T-helper 9 cell (primary cell): ENCODE measurements at places on chromosomes 16 and 17.

- DNase-seq = no peak
Observed at GRCh38 chr16:80198311-80199299, 342.2 kb upstream of the DYNLRB2 start.

DNA sequence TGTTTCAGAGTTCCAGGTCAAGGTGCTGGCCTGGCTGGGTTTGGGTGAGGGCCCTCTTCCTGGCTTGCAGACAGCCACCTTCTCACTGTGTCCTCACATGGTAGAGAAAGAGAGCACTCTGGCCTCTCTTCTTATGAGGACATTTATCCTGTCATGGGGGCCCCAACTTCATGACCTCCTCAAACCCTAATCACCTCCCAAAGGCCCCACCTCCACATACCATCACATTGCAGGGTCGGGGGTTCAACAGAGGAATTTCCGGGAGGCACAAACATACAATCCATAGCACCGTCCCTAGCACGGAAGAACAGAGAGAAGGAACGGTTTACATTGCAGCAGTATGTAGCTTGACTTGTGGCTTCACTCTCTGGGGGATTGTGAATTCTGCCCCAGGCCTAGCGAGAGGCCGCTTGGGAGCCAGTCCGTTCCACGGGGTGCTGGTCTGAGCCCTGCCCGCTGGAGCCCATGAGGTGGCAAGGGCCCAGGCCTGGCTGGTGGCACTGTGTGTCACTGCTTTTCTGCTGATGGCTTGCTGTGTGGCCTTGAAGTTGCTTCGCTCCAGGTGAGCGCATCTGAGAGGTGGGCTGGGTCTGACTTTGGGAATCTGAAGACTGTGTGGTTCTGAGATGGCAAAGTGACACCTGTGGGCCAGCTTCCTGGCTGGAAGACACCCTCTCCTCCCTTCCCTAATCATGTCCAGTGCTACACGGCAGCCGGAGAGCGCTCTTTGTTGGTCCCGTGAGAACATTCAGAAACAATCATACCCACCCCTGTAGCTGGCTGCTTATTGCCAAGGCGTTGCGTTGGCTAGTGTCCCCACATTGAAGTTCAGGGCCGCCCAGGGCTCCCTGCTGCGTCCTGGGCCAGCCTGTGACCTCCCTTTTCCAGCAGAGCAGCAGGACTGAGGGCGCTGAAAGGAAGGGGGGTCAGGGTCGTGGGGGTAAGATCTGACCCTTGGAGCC is 98.3 kb downstream of the CMIP start:
- DNase-seq = no peak

DNA sequence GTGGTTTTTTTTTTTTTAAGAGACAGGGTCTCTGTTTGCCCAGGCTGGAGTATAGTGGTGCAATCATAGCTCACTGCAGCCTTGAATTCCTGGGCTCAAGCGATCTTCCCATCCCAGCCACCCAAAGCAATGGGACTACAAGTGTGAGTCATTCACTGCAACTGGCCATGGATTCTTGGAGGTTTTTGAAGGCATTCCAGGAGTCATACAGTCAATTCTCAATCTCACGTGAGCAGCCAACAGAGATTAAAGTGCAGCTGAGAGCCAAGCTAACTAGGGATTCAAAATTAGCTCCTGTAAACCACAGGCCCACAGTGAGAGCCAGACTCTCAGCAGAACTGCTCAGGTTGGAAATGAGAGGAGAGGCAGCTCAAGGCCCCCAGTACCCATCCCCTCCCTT is 30.2 kb downstream of the XPO6 start:
- DNase-seq = no peak

DNA sequence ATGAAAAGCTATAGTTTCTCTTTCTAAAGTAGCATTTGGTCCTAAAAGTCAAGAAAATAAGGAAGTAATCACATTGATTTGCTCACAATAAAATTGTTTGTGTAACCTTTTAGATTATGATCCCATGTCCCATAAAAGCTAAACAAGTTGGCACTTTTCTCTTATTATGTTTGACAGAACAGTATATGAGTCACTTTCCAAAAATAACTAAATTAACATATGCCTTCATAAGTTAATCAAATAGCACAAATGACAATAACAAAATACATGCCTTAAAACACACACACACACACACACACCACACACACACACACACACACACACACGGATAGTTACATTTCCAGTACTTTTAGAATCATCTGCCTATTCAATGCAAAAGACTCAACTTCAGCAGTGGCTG is 2.8 kb downstream of the MED13 start:
- DNase-seq = no peak

- DNase-seq = no peak
Observed at GRCh38 chr17:62627219-62627903, at the start of gene MRC2. MRC2 (plus strand) TSS chr17:62627670; CDS start chr17:62627803, 133 bp downstream.

DNA sequence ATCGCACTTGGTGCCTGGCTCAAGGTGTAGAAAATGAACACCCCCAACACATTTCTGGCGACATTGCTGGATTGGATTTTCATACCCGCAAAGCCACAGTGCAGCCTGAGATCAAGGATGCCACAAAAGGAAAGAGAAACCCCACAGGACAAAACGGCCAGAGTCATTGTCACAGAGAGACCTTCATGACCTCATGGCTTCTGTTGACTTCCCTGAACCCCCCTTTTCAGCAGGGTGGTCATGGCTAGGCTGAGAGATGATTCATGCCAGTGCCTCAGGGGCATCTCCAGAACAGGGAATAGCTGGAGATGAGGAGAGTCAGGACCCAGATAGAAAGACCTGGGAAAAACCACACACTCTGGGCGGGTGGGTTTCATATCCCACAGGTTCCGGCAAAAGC is 122.0 kb downstream of the C16orf95 start:
- no peak for DNase-seq

DNA sequence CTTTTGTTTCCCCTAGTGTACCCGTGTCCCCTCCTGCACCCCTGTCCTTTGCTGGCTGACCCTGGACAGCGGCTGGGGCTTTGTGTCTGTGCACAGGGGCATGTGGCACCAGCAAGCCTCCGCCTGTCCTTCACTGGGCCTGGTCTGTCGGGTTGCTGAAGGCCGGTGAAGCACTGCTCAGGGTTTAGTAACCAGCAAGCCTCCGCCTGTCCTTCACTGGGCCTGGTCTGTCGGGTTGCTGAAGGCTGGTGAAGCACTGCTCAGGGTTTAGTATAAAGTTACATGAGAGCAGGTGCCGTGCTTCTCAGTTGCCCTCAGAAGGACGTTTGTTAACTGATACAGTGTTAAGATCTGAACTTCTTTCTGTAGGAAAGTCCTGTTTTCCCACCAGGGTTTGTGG is 33.8 kb downstream of the DEF8 start:
- no peak for DNase-seq

GRCh38 chr17:11950771-11951519 is 46.3 kb downstream of the ZNF18 start:
- DNase-seq = no peak

- DNase-seq = no peak
Observed at GRCh38 chr17:76404256-76404655, 19.8 kb downstream of the SPHK1 start.

- no peak for DNase-seq
Observed at GRCh38 chr17:31609996-31610910, 218.8 kb downstream of the RAB11FIP4 start.

- DNase-seq = peak; percentile 34
Observed at GRCh38 chr17:40608061-40608581, 39.5 kb downstream of the SMARCE1 start.

DNA sequence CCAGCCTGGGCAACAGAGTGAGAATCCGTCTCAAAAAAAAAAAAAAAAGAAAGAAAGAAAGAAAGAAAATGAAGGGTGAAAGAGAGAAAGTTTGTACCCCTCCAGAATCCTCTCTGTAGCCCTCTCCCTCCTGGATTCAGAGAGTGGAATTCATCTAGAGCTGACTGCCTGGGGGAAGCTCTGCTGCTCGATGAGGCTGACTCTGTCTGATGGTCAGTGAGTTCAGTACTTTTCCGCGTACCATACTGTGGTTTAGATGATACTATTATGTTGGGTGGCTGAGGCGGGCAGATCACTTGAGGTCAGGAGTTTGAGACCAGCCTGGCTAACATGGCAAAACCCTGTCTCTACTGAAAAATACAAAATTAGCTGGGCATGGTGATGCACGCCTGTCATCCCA is 14.8 kb downstream of the TMEM94 start:
- no peak for DNase-seq

DNA sequence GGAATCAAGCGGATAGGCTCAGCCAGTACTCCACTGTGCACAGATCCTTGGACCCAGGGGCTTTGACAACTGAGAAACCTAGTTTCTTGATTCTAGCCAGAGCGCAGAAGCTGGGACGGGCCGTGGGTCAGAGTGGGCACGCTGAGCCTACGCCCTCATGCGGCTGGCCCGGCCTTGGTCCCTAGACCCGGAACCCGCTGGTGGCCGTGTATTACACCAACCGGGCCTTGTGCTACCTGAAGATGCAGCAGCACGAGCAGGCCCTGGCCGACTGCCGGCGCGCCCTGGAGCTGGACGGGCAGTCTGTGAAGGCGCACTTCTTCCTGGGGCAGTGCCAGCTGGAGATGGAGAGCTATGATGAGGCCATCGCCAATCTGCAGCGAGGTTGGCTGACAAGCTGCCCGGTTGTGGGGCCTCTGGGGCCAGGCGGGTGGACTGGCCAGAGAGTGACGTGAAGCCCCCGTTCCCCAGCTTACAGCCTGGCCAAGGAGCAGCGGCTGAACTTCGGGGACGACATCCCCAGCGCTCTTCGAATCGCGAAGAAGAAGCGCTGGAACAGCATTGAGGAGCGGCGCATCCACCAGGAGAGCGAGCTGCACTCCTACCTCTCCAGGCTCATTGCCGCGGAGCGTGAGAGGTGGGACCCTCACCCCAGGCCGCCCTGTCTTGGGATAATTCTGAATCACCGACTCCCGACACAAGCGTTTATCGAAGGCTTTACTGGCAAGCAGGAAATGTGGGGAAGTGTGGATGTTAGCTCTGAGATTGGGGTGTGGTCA is 946 bp downstream of the STUB1 start:
- DNase-seq = no peak

DNA sequence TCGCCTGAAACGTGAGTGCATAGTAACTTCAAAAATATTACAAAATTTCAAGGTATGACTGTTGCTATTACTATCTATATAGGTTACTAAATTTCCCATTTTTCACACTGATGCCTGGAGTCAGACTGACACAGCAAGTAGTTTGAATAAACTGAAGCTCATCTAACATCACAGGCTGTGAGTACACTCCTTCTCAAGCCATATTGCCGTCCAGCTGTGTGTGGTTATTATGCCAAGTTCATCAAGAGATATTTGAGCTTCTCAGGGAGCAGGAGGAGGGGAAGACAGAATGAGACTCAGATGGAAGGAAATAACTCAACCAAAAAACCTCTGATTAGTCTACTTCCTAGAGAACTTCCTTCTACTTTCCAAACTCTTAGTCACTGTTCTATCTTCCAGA is 473.9 kb downstream of the TOX3 start:
- no peak for DNase-seq

DNA sequence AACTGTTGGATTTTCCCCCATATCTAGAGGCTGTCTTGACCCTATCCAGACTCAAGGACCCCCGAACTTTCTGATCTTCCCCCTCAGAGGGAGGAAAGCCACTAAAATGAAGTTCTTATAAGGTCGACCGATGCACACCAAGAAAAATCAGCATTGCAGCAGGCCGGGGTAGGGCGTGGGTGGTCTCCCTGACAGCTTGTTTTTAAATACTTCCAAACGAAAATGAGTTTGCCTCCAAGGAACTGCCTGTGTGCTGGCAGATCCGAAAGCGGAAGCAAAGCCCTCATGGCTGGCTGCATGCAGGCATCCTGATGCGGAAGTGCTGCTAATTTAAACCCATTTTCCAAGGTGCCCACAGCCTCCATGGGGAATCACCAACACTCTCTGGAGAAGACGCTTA is 374.3 kb upstream of the XYLT1 start:
- DNase-seq = no peak

DNA sequence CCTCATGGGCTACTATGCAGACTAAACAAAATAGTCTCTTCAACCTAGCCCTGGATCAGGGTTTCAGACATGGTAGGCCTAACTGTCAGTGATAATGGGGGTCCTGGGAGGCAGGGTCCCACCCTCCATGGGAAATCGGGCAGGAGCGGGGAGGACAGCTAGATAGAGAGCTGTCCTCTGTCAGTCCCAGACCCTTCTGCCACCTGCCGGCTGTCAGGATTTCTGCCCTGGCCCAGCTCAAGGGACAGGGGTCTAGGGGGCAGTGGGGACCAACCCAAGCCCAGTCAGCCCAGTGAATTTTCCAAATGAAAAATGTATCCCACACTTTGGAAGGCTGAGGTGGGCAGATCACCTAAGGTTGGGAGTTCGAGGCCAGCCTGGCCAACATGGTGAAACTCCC is 5.3 kb downstream of the CA7 start:
- DNase-seq = no peak

DNA sequence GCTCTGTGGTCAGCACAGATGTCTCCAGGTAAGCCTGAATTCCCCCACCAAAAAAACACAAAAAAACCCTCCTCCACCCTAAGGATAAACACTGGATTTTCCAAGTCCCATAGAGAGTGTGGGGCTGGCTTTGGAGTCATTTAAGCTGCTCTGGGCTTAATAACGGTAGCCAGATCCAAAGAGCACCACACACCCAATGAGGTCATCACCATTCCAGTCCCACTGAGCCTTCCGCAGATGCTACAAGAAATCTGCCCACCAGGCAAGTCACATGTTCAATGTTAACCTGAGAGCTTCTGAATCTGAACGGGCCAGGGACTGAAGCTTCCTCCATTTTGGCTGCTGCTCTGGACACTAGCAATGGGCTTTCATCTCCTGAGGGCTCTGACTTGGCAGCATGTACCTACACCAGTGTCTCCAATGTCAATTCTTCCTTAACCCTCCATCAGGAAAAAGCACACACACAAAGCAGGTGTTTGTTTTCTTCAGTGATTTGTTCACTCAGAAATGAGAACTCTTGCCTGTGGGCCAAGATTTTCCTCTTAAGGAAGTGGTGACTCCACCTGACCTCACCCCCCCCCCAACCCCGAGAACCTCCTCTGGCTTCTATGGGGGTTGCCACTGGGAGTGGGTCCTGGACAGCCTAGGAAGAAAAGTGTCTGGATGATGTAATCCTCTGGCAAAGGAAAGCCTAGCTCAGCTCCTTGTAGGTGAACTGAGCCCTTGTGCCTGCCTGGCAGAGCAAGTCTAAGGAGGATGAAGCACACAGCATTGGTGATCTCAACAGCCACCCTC is 220.1 kb downstream of the FOXL1 start:
- DNase-seq = no peak

DNA sequence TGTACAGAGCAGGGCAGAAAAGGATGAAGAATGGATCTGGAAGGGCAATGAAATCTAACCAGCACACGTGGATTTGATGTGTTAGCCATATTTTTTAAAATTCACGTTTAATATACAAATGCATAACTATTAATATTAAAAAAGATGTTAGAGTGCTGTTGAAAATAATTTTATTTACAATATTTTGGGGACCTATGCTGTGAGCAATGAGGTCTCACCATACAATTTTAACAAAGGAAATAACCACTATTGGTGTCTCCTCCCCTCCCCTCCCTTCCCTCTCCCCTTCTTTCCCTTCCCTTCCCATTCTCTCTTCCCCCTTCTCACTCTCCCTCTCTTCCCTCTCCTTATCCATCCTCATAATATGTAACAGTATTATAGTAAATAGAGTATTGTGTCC is 64.2 kb upstream of the GPR139 start:
- no peak for DNase-seq

GRCh38 chr17:15475631-15476354 is 8.4 kb upstream of the CDRT4 start:
- DNase-seq = no peak

- no peak for DNase-seq
Observed at GRCh38 chr17:74158761-74159160, 44.7 kb upstream of the RPL38 start.

- no peak for DNase-seq
Observed at GRCh38 chr17:72093707-72094106, 27.1 kb upstream of the SOX9 start.
